Sciatic nerve (tissue), 2 donors: ENCODE measurements at places on chromosomes 3 and 15. TPM values are rescaled to one million over a fixed set of nuclear protein-coding genes. Genes with fewer than 3 reads are reported as not detected.

DNA sequence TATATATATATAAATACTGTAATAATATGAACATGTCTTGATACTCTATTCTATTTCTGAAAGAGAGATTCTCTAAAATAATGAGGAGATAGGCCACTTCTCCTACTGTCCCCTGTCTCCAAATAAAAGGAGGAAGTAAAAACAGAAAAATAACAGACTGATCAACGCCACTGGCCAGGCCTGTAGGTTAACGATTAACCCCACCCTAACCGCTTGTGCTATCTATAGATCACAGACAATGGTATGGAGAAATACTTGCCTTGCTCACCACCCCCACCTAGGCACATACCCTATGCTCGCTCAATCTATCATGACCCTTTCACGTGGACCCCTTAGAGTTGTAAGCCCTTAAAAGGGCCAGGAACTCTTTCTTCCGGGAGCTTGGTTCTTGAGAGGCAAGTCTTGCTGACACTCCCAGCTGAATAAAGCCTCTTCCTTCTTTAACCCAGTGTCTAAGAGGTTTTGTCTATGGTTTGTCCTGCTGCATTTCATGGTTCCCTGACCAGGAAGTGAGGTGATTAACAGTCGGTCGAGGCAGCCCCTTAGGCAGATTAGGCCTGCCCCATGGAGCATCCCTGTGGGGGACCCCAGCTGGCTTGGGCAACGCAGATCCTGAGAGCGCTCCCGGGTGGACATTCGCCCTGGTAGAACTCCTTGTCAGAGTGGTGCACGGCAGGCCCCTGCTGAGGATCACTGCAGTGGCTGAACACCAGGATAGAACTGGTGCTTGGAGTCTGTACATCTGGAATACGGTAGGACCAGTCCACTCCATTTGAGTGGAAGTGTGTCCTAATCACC is 521.8 kb upstream of the CNTN3 start:
- no peak for DNase-seq

GRCh38 chr3:190892395-190892902 is 30.0 kb upstream of the GMNC start:
- no peak for DNase-seq

DNA sequence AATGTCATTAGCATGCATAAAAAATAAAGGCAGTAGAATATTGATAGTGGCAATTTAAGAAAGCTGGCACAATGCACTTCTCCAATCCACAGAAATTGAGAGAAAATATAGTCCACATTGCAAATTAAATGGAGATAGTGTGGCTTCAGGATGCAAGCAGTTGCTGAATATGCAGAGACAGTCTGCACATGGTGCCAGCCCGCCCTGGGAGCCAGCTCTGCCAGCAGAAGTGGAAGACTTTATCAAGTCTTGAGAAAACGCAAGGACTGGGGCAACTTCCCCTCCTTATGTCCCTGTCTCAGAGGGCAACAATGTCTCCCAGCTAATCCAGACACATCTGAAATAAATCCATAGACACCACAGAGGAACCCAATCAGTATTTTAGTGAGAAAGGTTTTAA is 57.2 kb downstream of the MB21D2 start:
- no peak for DNase-seq

DNA sequence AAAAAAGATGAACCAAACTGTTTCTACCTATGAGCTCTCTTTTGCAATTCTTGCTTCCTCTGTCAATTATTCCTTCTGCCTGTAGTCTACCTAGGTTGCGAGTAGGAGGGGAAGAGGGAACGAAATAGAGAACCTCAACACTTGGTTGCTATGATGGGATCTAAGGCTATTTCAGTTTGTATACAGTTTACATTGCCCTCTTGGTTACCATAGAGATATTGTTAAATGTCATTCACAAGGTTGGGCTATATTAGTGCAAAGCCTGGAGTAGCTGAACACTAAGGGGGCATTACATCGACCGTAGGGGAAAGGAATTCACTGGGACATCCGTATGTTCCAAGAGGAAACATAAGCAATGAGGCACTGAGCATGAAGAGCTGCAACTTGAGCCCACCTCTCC is 276.9 kb downstream of the GBE1 start:
- no peak for DNase-seq

GRCh38 chr3:25854214-25854613 is 64.3 kb downstream of the OXSM start:
- no peak for DNase-seq

- no peak for DNase-seq
Observed at GRCh38 chr3:134300520-134300919, 49.9 kb upstream of the RYK start.

DNA sequence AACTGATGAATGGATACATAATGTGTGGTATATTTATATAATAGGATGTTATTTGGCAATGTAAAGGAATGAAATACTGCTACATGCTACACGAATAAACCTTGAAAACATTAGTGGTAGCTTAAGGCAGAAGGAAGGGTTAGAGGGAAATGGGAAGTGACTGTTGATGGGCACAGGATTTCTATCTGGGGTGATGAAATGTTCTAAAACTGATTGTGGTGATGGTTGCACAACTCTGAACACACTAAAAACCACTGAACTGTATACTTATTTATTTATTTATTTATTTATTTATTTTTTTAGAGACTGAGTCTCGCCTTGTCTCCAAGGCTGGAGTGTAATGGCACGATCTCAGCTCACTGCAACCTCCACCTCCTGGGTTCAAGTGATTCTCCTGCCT is 24.8 kb upstream of the SHISA5 start:
- DNase-seq = no peak

The REC114 gene
- not detected for total RNA-seq

DNA sequence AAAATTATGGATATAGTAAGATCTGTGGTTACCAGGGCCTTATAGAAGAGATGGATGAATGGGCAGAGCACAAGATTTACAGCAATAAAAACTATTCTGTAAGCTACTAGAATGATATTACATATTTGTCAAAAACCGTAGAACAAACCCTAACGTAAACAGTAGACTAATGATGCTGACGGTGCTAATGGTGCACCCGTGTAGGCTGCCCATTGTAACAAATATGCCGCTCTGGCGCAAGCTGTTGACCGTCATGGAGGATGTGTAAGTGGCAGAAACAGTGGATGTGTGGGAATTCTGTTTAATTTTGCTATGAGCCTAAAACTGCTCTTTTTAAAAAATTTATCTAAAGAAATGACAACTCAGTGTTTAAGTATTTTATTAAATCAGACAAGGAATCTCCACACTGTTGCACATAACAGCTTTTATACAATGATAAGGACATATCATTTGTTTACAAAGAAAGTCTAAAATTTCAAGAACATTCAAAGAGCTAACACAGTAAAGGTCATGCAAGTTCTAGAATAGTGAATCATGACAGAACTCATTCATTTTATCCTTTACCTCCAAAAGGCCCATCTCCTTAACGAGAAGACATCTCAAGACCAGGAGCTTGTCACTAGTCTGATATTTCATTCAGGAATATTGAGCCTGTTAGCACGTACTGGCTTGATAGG is 32.8 kb downstream of the TFRC start:
- DNase-seq = no peak

The RETNLB gene
- total RNA-seq = not detected

- DNase-seq = no peak
Observed at GRCh38 chr3:35688826-35689225, 49.5 kb downstream of the ARPP21 start.

The BLM gene
- 0.85 TPM for total RNA-seq

- no peak for DNase-seq
Observed at GRCh38 chr3:172280406-172281051, 167.7 kb downstream of the GHSR start.

DNA sequence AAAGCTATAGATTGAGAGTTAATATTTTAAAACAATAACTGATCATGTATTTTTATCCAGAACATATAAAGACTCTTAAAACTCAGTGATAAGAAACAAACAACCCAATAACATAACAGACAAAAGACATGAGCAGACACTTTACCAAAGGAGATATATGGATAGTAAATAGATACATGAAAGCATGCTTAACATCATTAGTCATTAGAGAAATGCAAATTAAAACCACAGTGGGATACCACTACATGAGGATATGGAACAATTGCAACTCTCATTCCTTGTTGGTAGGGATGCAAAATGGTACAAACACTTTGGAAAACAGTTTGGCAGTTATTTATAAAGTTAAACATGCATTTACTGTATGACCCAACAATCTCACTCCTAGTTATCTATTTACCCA is 95.0 kb downstream of the IQCH start:
- DNase-seq = no peak

The OCA2 gene
- total RNA-seq = 0.98 TPM

The SKOR1 gene
- total RNA-seq = 1.3 TPM

DNA sequence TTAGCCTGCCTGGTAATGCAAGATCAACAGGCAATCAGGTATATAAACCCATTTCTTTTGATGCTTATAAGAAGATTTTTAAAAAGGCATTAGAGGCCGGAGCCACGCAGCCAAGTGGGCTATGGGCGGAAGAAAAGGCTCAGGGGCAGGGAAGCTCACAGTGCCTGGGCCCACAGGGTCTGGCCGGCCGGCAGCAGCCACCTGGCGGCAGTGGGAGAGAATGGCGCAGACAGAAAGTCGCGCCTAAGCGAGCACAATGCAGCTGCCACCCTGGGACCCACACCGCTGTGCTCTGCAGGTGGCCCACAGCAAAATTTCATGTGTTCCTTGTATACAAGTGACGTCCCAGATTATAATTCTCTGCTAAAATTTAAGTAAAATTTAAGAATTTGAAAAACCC is 448.6 kb upstream of the RASGRP1 start:
- DNase-seq = no peak

DNA sequence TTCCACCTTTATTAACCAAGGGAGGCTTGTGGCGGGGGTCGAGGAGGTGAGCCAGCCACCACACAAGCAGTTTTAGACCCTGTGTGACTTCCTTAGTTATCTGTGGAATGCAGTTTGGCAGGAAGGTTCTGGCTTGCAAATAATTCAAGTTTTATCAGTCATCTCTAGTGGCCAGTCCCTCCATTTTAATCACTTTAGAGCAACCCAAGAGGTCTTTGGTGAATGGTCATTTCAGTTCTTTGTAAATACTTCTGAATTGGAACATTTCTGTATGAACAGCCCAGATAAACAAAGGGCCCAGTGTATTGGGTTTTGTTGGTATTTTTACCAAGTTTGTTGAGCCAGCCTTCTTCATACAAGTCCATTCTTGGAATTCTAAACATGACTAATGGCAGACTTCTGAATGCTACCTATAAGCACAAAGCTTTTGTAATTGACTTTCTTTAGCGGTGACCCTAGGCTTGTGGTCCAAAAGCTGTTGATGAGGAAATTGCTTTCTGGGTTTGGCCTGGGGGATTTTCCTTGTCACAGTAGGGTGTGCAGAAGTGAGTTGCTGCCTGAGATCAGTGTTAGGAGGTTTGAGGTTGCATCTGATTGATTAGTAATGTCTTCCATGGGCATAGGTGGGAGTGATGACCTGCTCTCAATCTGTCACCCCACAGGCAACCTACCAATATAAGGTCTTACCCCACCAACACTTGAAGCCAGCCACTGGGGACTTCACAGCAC is 193.3 kb upstream of the TOPAZ1 start:
- DNase-seq = no peak

DNA sequence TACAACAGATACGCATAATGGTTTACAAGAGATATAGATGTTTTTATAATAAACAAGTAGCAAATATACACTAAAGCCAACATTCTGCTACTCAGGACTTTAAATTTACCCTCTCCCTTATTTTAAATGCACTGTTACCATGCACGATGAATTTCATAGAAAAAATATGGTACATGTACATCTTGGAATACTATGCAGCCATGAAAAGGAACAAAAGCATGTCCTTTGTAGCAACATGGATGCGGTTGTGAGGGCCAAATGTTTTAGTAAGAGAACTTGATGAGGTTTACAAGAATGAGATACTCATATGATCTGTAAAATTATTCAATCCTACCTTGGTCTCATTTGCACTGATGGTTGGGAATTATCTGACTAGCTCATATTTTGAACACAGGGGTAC is 769.3 kb downstream of the VGLL3 start:
- no peak for DNase-seq

DNA sequence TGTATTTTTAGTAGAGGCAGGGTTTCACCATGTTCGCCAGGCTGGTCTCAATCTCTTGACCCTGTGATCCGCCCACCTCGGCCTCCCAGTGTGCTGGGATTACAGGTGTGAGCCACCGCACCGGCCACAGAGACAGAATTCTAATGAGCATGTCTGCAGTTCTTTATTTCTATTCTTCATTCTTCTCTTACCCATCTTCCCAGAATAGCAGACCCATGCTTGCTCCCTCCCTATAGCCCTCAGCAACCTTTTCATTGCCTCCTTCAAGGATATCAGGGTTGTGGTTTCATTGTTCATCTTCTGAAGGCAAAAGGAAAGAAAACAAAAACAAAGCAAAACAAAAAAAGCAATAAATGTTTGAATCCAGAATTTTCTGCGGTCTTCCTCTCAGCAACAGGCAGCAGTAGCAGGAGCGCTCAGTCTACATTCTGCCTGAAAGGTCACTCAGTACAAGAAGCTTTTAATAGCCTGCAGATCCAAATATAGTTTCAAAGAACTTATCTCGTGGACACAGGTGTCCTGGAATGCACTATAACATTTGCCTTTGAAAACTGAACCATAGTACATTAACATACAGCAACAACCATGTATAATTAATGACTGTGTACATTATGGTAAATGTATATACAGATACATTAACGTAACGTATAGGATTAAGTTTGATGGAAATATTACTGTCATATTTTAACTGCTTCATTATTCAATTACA is at the start of gene SMCO1:
Gene SMCO1, minus strand, starts transcription at position 434 of the 709 bp plus-strand sequence. Its CDS starts 137 bp downstream, at position 297.
- DNase-seq = no peak

DNA sequence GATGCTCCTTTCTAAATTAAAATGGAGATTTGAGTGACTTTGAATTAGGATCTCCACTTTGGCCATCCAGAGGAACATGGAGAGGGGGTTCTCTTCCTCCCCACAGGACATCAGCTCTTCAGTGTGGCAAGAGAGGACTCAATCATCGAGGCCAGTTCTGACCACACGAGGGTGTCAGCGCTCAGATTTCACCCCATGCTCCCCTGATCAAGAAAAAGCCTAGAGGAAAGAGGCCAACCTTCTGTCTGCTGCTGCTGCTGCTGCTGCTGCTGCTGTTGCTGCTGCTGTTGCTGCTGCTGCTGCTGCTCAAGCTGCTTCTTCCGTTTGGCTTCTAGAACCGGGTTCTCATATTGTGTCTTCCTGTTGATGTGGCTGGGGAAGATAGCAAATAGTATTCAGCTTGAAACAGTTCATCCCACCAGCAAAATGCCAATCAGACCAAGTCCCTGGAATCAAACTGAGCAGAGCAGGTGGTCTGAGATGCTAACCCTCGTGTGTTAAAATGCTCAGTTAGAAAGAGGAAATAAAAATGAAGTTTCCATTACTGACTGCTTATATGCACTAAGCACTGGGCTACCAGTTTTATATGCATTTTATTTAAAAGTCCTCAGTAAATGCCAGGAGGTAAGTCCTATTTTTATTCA is 599.0 kb downstream of the MAGI1 start:
- DNase-seq = peak; percentile 69

GRCh38 chr15:40623361-40623760 is 29.3 kb downstream of the KNL1 start:
- no peak for DNase-seq

DNA sequence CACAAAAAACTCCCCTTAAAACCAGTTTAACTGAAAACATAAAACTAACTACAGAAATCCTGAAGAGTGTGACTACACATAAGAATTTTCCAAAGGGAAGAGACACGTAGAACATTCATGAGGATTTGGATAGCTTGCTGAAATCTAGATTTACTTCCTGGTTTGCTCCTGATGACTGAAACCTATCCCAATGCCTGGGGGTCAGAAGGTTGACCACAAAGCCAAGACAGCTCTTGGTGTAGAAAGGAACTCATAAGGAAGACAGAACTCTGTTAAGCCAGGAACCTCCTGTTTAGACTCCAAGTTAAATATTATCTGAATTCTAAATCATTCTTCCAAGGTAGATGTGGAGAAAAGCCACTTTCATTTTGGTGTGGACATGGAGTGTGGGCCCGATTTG is 92.8 kb downstream of the TFG start:
- DNase-seq = no peak

The CCDC13 gene
- total RNA-seq = 3.1 TPM
